Activated gamma-delta T cell treated with Interleukin-2 at 50 U/mL for 16 hours (primary cell): ENCODE measurements at places on chromosomes 7 and 10.
A peak's percentile ranks its signal among the peaks of the same experiment; 100 is the strongest.

DNA sequence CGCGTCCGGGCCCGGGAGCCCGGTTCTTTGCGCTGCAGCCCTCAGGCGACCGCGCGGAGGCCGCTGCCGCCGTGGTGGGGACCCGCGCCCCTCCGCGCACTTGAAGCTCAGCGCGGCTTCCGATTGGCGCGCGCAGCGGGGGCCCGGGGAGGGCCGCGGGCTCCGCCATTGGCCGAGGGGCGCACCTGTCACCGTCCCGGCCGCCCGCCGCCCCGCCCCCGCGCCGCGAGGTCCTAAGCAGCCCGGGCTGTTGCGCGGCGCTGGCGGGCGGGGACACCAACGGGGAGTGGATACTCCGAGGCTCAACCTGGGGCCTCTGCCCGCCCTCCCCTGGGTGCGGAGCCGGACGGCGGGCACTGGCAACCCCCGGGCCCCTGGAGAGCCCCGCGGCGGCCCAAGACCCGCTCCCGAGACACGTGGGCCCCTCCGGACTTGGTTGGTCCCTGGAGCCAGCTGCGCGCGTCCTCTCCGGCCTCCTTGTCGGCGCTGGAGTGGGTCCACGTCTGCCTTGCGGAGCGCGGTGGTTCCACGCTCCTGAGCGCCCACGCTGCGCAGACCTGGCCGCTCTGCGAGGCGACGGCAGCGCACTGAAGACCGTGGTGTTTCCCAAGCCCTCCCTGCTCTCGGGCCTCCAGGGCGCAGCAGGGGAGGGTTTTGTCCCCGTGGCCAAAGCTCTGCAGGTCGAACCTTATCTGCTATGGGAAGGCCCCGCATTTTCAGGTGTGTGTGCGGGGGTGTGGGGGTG lies at the start of gene MNX1:
Gene MNX1, minus strand, starts transcription at position 76 of the 745 bp plus-strand sequence. CDS start 313 bp downstream, outside the sequence.
- peak; percentile 15 for DNase-seq

- no peak for DNase-seq
Observed at GRCh38 chr10:18333621-18334020, 193.4 kb downstream of the CACNB2 start.

DNA sequence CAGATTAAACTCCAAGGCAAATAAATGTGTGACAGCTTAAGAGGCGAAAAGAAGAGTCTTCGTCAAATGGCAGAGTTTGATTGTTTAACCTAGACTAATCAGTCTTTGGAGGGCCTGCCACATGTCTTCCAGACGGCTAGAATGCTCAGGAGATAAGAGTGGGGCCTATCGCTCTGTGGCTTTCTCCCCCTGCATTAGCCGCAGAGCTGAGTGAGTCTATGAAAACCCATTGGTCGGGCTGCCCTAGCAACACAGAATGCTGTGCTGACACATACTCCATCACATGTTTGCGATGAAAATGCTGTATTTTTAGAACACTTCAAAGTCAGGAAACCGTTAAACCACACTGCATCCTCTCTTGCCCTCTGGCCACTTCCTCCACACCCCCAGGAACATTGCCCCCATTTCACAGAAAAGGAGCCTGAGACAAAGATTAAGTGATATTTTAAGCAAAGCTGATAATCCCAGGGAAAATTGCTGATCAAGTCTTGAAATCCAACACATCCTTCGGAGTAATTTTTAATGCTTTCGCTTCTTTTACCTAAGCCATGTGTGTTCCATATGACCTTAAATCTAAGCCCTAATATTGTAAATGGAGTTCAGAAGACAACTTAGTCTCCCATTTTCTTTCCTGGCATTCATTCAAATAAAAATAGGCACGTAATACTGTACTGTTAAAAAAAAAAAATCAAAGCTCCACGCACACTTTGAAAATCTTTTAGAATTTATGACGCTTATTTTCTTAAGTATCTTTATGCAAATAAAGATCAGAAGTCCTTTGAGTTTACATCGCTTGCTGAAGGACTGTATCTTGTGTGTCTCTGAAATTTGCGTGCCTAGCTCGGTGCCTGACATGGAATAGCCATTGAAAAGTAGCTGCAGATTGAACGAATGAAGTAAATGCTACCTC lies 161.2 kb downstream of the CELF2 start:
- DNase-seq = peak; percentile 81

- no peak for DNase-seq
Observed at GRCh38 chr7:1957471-1958225, 275.1 kb downstream of the MAD1L1 start.

DNA sequence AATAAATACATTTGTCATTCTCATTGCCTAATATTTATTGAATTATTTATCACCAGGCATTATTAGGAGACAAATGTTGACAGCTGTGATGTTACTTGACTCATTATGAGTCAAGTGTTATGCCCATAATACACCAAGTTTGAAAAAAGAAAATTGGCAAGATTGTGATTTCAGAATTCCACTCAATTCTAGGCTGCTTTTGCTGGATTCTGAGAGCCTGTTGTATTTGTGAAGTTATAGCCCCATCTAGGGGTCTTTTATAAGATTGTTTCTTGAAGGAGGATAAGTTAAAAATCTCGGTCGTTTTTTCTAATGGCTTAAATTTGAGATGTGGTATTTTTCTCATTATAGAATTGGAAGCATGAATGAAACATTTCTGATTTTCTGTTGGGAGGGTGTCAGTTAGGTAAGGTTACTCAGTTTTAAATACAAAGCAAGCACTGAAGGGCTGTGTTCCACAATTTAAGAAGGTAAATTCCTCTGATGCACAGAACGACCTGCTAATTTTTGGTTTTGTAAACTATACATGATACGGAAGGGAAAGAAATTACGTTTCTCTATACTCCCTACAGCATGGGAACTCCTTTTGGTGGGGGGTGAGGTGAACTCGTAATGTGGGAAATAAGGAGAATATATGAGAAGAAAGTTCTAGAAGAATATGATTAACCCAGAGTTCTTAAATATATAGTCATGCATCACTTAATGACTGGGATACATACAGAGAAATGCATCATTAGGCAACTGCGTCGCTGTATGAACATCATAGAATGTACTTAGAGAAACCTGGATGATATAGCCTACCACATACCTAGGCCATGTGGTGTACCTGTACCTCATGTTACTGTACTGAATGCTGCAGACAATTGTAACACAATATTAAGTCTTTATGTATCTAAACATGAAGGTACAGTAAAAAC lies 2.6 kb downstream of the STK31 start:
- no peak for DNase-seq

DNA sequence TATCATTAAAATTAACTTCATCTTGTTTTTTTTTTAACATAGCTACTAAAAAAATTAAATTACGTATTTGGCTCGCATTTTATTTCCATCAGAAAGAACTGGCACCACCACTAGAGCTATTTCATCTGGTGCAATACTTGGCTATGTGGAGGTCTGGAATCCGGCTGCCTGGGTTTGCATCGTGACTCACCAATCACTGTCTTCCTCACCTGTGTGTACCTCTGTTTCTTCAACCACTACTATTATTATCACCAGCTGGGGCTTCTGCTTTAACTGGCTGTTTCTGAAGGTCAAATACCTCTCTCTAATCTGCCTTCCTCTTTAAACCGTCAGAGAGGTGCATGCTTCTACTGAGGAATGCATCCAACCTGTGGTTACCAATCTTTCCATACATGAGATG lies 6.5 kb downstream of the WDR91 start:
- no peak for DNase-seq

DNA sequence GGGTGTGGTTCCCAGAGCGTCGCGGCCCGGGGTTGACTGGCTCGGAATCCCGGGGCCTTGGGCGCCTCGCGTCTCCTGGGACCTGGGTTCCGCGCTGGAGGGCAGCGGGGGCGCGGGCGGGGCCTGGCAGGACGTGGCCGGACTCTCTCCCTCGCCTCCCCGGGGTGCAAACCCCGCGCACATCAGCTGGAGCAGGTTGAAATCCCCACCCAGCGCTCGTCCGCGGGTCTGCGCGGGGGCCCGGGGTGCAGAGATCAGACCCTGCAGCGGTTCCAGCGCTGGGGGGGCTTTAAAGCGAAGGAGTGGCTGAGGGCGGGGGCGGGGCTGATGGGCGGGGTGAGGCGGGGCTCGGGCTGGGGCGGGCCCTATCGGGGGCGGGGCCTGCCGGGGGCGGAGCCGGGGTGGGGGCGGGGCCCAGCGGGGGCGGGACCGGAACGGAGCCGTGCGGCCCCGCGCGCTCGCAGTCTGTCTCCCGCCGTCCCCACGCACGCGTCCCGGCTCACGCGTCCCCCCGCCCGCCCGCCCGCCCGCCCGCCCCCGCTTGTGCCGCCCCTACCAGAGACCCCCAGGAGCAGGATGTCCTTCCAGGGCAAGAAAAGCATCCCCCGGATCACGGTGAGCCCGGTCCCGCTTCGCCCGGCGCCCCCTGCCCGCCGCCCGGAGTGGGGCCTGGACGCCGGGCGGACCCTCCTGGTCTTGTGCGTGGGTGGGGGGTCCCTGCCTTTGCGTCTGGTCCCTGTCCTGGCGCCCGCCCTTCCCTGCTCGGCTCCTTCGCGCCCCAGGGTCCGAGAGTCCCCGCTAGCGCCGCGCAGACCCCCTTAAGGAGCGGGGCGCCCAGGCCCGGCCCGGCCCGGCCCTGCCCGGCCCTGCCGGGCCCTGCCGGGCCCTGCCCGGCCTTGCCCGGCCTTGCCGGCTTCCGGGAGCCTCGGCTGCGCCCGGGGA lies at the start of gene DPYSL4:
Gene DPYSL4, plus strand, starts transcription at position 461 of the 942 bp plus-strand sequence. Its CDS starts 116 bp downstream, at position 577.
- DNase-seq = no peak

DNA sequence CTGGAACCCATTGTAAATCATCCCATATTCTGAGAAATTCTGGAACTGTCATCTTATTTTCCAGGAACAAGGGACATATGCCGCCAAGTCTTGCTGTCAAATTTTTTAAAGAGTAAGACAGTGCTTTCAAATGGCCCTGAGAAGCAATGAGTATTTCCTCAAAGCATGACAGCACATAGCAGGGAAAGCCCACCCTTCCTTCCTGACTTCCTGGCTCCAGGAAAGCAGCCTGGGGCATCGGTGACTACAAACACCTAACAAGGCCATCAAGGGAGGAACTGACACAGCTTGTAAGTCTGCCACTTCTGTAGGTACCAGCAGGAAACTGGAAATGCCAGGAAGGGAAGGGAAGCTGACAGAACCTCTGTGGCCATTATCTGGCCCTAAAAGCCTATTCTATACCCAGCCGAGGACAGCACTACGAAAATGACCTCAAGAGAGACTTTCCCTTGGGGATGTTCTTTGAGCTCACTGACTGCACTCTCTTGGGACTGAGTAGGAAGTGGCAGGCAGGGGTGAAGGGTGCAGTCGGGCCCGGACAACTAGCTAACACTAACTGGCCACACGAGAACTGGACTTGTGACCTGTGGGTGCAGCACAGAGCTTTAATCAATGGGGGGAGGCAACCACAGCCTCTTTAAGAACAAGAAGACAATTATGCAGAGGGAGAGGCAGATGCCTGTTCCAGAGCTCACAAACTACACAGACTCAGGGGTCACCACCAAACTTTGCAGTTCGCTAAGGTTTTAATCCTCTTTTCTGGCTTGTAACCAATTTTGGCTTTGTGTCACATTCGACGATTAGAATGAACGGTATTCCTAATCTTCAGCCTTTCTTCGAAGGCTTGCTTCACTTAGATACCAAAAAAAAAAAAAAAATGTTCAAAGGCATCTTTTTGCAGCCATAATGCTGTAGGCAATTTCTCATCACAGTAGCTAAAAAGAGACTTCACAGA lies 52.0 kb downstream of the GRB10 start:
- DNase-seq = no peak

- DNase-seq = no peak
Observed at GRCh38 chr10:124649214-124649613, 95.0 kb downstream of the FAM53B start.
